ENCODE measurements at places on chromosomes 3 and 15.

DNA sequence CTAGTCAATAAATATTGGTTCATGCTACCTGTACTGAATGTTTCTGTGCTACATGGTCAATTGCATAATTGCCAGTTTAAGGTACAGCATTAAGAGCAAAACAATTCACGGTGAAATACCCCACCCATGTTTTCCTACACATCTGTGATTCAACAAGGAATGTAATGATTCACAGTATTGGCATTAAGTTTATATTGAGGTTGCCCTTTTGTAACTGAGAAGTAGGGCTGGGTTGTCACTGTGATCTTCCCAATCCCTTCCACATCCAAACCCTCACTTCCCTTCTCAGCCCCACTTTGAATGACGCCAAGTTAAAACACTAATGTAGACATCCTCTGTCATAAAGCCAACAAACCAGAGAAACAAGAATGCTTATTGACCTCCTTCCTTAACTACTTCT, 112.0 kb upstream of the TJP1 start:
- DNase-seq, result no peak

GRCh38 chr15:49300856-49301255, 122.2 kb upstream of the FGF7 start:
- no peak for DNase-seq

DNA sequence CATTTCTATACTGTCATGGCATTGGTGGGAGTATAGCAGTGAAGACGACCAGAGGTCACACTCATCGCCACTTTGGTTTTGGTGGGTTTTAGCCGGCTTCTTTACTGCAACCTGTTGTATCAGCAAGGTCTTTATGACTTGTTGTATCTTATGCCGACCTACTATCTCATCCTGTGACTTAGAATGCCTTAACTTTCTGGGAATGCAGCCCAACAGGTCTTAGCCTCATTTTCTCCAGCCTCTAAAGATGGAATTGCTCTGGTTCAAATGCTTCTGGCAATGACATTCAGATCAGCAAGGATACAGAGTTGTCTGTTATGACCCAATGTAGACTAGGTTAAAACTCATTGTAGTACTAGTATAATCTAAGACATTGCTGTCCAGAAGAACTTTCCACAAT, 54.9 kb upstream of the LRTM1 start:
- DNase-seq, result no peak

- DNase-seq, result no peak
Observed at GRCh38 chr3:151009981-151010380, 37.5 kb upstream of the CLRN1 start.

DNA sequence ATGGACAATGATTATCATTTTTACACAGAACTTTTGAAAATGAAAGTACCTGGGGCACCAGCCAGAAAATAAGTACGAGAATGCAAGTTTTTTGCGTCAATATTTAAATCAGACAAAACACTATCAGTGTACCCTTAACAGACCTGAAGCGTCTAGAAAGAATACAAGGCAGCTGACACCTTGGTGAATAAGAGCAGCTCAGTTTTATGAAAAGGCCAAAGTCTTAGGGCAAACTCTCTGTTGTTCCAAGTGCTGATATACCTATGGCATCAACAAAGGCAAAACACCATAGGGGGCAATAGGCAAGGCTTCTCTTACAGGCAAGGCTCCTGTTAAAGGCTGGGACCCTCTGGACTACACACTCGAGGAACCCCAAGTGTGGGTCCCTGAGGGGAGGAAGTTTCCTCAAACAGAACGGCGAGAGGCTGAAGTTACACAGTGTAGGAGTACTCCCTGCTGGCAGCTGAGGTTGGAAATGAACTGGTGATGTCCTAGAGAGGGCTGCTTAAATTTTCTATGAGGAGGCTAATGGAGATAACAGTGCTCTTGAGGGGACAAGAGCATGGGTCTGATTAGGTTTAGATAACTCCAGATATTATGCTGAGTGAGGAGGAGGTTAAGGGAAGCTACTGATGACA, 291.0 kb downstream of the TIGIT start:
- DNase-seq, result no peak
